ENCODE measurements at places on chromosomes 5 and 9.

- DNase-seq: no peak
These were observed 1350.1 kb upstream of the ACO1 start for GRCh38 chr9:31034311-31034710.

- DNase-seq: no peak
These were observed 47.3 kb downstream of the TRIO start for GRCh38 chr5:14190194-14191164.

- DNase-seq: no peak
These were observed 47.4 kb upstream of the SLC2A8 start for GRCh38 chr9:127349483-127350113.

- DNase-seq: no peak
These were observed 278.1 kb upstream of the TNC start for GRCh38 chr9:115396071-115396529.

DNA sequence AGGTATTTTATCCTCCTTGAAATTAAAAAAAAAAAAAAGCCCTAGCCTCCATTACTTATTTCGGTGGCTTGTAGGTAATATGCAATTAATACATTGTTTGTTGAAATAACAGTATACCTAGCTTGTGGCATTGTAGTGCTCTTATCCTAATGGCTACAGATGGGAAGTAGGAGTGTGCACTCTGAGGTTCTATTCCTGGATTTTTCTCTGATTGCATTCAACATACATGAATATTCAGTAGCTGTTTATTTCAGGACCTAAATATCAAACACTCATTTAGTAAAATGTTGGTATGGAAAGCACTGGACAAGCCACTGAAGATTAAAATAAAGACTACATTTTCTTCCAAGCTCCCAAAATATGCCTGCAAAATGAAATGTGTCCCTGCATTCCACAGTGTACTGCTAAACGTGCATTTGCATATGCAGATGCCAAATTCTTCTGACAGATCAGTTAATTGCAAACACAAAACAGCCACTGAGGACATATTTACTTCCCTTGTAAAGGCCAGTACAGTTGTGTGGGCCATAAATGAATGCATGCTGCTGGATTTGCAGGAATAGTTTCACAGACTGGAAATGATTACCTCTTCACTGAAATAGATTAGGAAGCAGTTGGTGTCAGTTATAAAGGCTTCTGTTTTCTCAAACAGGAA is 826.1 kb downstream of the PRELID2 start:
- DNase-seq: no peak

DNA sequence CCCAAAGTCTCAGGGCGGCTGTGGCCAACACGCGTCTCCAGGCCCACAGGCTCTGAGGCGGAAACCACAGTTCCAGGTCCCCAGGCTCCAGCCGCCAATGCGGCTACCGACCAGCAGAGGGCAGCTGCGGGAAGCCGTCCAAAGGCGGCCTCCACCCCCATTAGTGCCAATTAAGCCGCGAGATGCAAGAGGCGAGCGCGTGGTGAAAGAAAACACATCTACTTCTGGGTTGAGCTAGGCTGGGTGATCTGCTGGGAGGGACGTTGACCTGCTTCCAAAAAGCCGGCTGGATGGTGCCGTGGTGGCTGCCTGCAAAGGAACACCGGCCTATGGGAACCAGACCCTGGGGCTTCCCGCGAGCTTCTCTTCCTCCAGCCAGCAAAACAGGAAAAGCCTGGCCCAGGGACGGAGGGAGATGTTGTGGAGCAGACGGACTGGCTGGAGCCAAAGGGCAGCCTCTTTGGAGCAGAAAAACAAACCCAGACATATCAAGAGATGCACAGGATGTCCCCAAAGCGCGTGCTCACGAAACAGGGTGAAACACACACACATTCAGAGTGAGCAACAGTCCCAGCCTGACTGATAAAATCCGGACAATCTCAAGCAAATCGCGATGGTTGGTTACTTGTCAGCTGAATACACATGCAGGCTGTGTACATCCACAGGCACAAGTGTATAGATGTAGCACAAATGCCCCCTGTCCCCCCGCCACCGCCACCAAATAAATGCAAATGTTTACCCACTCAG is 187.1 kb upstream of the BRINP1 start:
- DNase-seq: peak; percentile 2

Data from activated naive CD4-positive, alpha-beta T cell (primary cell).